ENCODE measurements at places on chromosomes 5 and 9.

- DNase-seq = no peak
Observed at GRCh38 chr9:137639303-137640051, 20.7 kb downstream of the EHMT1 start.

- no peak for DNase-seq
Observed at GRCh38 chr5:73619606-73620333, 6.2 kb upstream of the ARHGEF28 start.

- DNase-seq = no peak
Observed at GRCh38 chr5:81639556-81639955, 111.3 kb downstream of the SSBP2 start.

DNA sequence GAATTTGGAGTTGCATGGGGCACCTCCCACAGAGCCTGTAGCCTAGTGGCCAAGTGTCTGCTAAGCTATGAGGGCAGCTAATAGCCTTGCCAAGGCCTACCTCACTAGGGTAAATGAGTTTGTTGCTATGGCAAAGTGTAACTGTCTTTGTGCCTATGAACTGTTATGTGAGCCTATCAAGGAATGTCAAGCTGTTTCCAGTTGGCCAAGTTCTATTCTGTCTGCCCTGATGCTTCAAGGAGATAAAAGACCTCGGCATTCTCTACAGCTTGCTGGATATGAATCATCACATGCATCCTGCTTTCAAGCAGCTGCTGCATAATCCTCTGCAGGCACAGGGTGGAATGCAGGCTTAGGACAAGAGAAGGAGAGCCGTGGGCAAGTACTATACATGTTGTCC lies 69.8 kb upstream of the CCDC112 start:
- DNase-seq = no peak

GRCh38 chr9:36760667-36761420 lies 188.1 kb downstream of the MELK start:
- no peak for DNase-seq
